AG10803 (cell line): ENCODE measurements at places on chromosomes 5 and 9.
A peak's percentile ranks its signal among the peaks of the same experiment; 100 is the strongest.

DNA sequence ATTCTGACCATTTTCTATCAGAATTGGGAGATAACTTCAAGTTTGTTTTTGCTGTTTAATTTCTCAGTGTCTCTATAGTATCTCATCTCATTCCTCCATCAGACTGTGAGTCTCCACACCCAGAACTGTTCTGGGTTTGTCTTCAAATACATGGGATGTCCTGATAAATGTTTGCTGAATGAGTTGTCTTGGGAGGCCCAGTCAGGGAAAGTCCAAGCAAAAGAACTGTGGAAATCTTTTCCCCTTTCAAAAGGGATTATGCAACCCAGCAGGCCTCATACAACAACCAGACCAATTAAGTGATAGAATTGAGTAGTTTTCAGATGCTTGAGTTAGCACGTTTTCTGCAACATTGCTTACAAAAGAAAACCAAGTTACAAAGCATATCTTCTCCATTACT, 324.4 kb downstream of the BRINP1 start:
- DNase-seq = peak; percentile 54

DNA sequence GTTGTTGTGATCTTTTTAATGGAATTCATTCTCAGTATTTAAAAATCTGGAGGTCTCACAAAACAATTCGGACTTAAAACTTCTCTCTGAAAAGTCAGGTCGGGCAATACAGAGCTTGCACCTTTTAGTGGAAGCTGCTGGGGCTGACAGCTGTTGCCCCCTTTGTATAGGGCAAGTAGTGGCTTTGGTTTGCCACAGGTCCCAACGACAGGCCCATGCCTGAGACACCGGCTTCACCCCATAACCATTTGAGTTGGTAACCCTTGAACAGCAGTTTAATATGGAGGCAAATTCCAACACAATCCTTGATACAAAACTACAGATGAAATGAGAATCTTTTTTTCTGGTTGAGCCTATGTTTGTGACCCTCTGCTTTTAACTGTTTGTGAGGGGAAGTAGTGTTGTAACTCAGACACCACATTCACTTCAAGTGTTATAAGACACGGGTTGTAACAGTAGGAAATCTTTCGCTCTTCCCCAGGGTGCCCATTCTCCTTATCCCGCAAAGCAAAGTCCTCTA, 752 bp upstream of the GLRX start:
- DNase-seq = no peak

GRCh38 chr5:140365282-140365681, 5.3 kb downstream of the SLC4A9 start:
- DNase-seq = no peak

DNA sequence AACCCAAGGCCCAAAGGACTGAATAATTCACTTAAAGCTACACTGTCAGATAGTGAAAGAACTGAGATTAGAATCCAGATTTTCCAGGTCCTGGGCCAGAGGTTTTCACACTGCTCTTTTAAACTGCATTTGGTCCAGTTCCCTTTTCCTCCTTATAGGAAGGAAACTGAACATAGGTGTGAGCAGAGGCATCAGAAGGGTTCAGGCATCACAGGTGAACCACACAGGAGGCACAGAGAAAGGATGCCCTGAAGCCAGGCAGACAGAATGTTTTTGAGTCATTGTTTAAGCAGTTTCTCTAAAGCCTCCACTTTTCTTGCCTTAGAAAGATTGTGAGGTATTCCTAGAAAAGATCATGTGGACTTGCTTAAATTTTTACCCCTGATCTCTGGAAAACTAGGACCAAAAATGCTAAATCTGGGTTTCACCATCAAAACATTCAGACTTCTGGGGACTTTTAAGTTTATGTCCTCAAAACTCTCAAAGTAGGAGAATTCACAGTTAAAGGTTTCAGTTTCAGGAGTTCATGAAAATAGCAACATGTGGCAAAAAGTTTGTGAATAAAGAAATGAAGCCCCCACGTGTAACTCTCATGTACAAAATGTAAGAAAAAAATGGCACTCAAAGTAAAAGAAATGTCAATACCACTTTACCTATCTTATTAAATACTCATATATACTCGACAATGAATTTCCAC, 386.1 kb downstream of the NTRK2 start:
- no peak for DNase-seq

- DNase-seq = no peak
Observed at GRCh38 chr5:177498013-177498787, 796 bp upstream of the PDLIM7 start.

DNA sequence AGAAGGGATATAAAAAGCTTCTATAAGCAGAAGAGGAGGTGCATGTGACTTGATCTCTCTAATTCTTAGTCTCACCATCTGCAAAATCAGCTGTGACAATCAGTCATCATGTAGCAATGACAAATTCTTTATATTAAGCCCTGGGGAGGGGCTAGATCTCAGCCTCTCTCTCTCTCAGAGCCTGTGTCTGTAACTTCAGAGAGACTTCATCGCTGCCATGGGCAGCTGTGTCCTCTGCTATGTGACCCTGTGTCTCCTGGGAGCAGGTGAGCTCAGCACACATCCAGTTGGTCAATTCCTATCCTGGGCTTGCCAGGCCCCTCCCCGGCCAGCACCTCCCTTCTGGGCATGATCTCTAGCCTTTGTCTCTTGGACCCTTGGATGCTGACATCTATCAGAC, 109.6 kb downstream of the ANKRD18B start:
- DNase-seq = no peak

- no peak for DNase-seq
Observed at GRCh38 chr5:72020161-72020983, 86.9 kb upstream of the MAP1B start.

DNA sequence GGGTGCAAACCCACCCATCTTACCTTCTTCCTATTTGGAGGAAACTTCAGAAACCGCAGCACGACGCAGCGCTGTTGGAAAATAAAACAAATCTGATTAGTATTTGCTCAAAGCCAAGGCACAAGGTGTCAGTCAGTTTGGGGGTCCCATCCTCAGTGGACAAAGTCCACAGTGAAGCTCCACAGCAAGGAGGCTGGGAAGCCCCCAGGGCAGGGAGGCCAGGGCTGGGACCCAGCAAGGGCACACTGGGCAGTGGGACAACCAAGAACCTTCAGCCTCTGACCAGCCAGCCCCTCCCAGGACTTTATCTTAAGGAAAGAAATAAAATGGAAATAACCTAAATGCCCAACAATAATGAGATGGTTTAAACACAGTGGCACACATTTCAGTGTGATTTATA, 11.3 kb downstream of the IPPK start:
- DNase-seq = no peak

GRCh38 chr5:68332556-68332955, 117.0 kb downstream of the PIK3R1 start:
- DNase-seq = peak; percentile 11

DNA sequence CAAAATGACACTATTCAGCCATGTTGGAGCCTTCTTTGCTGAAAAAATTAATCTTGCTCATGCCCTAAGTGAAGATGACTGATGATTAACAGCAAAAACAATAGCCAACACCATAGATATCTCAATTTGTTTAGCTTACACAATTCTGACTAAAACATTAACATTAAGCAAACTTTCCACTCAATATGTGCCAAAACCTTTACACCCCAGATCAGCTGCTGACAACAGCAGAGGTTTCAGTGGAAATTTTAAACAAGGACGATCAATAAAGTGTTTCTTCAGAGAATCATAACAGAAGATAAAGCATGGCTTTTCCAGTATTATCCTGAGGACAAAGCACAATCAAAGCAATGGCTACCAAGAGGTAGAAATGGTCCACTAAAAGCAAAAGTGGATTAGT, 254.4 kb upstream of the GRAMD2B start:
- no peak for DNase-seq

DNA sequence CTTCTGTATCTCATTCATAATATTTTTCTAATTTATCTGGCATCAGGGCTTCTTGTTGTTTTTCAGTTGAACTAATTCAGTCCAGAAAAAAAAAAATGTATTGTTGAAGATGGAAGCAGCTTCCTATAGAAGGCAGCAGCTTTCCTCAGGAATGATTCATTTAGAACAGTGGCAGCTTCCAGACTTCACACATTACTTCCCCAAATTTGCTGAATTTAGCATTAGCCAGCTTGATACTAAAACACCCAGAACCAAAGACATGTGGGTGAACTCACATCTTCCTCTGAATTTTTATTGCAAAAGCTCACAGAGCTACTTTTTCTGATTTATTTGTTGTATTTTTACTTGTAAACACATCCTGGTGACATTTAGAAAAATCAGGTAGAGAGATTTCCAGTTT, 53.8 kb downstream of the HCN1 start:
- no peak for DNase-seq

DNA sequence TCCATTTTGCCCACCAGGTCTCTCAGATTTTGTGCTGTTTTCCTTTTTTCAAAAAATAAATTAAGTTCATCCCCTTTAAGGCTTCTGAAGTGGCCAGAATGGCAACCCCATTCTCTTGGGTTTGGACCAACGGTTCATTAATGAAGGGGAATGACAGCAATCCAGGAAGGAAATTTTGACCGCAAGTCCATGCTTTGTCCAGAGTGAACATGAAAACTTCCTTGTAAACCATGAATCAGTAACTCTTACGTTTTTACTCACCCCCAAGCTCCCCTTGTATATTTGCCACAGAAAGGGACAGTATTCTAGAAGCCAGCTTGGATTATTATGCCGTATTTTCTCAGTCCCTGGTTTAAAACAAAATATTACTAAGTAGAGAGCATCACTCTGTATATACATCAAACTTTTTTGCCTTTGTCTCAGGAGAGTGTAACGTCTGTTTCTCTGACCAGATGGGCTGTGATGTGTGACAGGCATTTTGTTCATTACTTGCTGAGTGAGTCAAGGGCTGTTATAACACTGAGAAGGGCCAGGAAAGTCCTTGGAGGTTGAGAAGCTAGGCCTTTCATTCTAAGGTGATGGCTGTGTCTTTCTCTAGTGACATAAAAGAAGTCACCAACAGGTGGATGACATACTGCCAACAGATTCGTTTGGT, 148.2 kb downstream of the SMARCA2 start:
- peak; percentile 21 for DNase-seq

GRCh38 chr5:10591159-10591558, 27.3 kb downstream of the ANKRD33B start:
- no peak for DNase-seq

GRCh38 chr9:87518702-87519335, 21.2 kb downstream of the DAPK1 start:
- DNase-seq = no peak

GRCh38 chr9:125968714-125969374, 221.7 kb downstream of the PBX3 start:
- DNase-seq = no peak

- DNase-seq = no peak
Observed at GRCh38 chr5:86623785-86624483, 6.2 kb downstream of the COX7C start.

DNA sequence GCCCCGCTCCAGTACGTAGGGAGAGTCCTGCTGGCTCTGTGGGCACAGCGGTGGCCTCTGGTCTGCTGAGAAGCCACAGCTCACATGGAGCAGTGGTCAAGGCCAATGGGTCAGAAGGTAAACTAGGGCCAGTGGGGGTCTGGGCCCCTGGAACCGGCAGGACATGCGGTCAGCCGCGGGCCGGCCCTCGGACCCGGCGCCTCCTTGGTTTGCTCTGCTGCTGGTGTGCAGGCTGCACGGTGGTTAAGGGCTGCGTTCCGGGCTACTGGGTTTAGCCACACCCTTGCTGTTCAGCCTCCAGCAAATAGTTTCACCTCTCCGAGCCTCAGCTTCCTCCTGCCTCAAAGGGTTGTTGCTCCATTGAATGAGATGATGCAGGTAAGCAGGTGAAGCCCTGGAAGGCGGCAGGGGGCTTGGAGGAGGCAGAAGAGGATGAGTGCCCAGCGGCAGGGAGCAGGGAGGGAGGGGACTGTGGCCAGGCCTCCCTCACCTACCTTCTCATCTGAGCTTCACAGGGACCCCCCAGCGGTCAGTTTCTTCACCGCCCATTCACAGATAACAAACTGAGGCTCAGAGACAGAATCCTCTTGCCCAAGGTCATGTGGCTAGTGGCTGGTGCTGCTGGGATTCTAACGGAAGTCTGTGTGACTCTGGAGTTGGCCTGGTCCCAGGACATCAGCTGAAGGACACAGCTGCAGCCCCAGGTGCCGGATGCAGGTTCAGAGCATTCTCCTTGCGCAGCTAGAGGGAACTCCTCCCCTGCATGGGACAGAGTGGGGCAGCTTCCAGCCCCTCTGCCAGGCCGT, 3.7 kb upstream of the COL5A1 start:
- DNase-seq = no peak

DNA sequence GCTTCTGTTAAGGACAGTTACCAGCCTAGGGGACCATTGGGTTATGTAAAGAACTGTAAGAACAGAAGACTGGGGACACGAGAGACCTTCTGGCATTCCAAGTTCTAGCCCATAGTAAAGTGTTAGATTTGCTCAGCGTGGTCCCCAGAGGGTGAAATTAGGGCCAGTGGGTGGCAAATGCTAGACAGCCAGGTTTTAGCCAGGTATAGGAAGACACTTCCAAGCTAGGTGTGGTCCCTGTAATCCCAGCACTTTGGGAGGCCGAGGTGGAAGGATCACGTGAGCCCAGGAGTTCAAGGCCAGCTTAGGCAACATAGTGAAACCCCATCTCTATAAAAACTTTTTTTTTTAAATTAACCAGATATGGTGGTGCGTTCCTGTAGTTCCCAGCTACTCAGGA, 34.3 kb downstream of the ATPSCKMT start:
- DNase-seq = no peak

GRCh38 chr5:77683171-77683732, 44.7 kb upstream of the OTP start:
- DNase-seq = peak; percentile 43

DNA sequence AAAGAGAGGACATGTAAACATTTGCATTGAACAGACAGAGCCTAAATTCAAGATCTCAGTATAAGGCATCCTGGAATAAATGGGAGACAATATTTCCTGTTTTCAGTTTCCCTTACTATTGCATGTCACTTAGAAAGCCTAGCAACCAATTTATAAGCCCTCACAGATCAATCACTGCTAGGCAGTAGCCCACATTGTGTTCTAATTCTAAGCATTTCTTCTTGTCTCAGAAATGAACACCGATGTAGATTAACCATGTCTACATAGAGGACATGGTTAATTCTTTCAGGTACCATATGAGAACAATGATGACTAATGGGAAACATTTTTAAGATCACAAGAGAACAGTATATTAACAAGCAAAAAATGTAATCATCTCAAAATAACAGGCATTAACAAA, 79.6 kb upstream of the HMHB1 start:
- DNase-seq = no peak

DNA sequence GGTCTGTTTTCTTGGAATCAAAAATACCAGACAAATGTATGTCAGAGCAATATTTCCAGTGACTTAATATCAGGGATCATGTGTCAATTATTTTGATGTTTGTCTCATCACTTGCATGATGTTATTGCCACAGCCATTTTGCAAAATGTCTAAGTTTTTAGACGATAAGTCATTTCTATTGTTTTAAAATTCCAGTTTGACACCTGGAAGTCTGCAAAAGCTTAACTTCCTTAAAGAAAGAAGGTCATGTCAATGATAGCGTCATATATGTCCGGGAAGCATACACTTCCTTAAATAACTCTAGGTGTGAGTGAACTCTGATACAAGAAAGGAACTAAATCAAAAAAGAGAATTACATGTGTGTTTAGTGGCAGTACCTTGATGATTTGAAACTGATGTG, 259.5 kb downstream of the EDIL3 start:
- no peak for DNase-seq
